ENCODE measurements at places on chromosomes 2 and 18.

DNA sequence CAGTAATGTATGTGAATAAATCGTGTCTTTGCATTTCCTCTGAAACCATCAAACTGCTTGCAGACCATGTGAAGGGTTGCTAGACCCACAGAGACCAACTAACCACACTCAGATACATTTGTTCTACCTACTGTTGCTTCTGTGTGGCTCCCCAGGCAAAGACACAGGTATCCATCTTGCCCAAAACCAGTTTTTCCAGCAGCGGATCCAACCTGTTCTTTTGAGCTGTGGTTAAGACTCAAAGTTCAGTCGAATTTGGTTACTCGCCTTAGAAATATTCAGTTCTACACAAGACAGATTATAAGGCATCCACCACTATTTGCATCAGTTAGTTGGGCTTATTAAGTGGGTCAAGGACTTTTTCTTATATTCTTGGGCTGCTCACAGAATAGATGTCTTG, 276.2 kb upstream of the EPHA4 start:
- no peak for DNase-seq

DNA sequence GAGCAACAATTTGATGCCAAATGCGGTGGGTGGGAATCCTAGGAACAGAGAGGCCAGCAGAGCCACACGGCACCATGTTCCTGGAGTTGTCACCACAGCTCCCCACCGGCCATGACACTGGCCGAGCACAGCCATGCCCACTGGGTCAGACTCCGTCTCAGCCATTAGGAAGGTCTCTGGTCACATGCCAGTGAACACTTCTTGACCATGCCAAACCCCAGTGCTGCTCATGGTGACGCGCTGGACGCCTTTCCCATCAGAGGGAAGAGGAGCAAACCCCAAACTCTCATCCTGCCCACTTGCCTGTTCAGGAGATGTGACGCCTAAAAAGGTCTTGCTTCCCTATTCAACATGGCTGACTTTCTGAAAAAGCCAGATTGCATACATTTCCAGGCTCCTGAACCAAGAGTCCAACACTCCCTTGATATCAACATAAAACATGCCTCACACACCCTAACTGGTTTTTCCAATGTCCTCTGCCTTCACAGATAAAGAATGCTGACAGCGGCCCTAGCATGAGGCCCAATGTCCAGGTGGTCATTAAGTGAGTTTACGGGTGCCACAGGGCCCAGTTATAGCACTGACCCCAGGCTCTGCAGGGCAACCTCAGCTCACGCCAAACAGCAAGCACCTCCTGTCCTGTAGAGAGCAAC, 31.9 kb downstream of the TFCP2L1 start:
- no peak for DNase-seq

- no peak for DNase-seq
Measured at GRCh38 chr18:30343090-30343489, 699.5 kb downstream of the DSC3 start.

- DNase-seq: no peak
Measured at GRCh38 chr2:142445551-142446072, 314.8 kb upstream of the LRP1B start.

DNA sequence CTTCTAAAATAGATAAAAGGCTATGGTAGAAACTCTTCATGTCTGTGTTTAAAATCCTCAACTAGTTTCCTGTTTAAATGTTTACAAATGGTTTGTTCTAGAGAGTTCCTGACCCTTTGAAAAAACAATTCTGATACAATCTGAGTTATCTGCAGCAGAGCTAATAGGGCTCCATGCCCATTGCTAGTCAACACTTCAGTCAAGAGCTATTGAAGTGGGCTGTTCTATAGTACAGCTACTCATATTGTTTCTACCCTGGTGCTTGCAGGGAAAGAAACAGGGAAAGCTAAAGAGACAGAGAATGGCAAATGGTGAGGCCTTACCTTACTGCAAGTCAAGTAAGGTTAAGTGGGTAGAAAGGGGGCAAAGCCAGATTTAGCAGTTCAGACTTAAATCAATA, 112.3 kb upstream of the CAVIN2 start:
- DNase-seq: no peak

- no peak for DNase-seq
Measured at GRCh38 chr2:197801033-197801432, 3.4 kb upstream of the PLCL1 start.

DNA sequence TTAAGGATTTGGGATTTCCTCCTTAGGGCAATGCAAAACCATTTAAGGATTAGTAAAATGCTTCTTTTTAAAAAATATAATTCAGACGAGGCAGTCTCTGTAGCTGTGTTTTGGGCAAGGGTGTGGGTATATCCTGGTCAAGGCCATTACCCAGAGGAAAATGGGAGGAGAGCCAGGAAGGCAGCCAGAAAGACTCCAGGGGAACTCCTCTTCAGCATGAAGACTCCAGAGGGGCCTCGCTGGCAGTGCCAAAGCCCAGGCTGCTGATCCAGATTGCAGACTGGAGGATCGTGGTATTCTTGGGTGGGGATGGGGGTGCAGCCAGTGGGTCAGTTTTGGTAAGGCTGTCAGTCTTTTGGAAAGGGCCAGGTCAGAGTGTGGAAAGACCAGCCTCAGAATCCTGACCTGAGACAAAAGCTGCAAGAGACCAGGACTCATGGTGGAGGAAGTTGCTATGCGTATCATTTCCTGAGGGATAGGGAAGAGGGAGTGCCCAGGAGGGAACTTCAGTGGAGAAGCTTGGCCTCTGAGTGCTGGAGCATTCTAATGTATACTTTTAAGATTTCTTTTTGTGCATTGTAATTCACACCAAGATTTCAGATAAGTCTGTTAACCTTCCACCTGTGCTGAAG, 20.9 kb upstream of the RAB11FIP5 start:
- no peak for DNase-seq

GRCh38 chr2:183123959-183124221, 353 bp upstream of the NUP35 start:
- DNase-seq: no peak

DNA sequence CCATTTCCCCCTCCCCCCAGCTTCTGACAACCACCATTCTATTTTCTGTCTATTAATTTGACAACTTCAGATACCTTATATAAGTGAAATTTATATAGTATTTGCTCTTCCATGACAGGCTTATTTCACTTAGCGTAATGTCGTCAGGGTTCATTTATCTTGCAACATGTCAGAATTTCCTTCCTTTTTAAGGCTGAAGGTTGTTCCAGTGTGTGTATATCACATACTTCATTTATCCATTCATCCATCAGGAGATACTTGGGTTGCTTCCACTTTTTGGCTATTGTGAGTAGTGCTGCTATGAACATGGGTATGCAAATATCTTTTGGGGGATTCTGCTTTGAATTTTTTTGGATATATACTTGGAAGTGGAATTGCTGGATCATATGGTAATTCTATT, 7.4 kb downstream of the BCL2L11 start:
- no peak for DNase-seq

DNA sequence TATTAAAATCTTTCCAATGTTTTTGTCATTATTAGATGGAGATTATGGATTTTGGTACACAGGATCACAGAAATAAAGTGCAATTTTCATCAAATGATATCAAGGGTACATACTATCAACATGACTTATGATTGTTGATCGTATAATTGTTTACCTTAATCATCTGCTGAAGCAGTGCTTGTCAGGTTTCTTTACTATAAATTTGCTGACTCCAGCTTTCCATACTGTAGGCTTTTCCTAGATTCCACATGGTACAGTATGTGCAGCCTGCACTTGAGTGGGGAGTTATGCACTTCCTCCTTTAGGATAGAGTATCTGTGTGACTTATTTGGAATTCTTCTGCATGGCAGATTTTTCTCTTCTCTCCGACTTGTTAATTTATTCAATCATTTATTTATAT, 187.6 kb upstream of the DPP10 start:
- DNase-seq: no peak

- no peak for DNase-seq
Measured at GRCh38 chr2:239831861-239832489, 193.2 kb downstream of the NDUFA10 start.

DNA sequence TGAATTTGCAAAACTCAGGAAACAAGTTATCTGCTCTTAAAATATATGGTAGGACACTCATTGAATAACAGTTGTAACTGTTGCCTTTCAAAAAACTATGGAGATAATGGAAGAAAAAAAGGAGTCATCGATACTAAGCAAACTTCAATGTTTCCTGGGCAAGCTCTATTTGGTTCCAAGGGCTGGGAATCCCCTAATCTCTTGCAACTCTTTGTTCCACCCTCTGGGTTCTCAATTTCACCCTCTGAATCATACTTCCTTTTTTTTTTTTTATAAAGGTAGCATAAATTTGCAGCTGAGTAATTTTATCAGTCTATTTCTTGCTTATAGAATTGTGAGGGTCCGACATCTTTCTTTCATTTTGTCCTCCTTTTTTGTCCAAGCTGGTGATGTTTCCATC, 36.7 kb downstream of the SLC9A4 start:
- peak; percentile 11 for DNase-seq

DNA sequence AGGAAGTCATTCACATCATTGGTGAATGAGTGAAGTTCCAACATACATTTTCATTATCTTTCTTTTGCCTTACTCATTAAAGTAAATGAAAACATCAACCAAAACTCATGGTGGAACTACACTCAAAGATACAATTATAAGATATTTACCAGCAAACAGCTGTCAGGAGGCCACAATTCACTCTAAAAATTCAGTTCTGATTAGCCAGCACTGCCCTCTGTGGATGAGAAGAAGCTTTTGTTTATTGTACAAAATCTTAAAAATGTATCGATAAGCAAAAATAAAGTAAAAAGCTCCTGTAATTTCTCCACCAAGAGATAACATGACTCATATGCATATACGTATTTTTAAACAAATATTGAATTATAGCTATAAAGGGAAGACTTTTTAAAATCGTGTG, 73.5 kb upstream of the RAPGEF4 start:
- no peak for DNase-seq

- DNase-seq: no peak
Measured at GRCh38 chr2:45585267-45585861, 25.7 kb downstream of the SRBD1 start.

- DNase-seq: no peak
Measured at GRCh38 chr2:44825702-44826101, 115.8 kb upstream of the SIX3 start.

Data from stimulated activated CD4-positive, alpha-beta T cell treated with anti-CD3 and anti-CD28 coated beads, Interleukin-12 subunit alpha, Interleukin-12 subunit beta, amount 100 ng/mL, for 48 hours (primary cell).